SK-N-SH treated with all-trans-retinoic acid at 6 μM for 48 hours (cell line): ENCODE measurements at places on chromosomes 1 and 21.

DNA sequence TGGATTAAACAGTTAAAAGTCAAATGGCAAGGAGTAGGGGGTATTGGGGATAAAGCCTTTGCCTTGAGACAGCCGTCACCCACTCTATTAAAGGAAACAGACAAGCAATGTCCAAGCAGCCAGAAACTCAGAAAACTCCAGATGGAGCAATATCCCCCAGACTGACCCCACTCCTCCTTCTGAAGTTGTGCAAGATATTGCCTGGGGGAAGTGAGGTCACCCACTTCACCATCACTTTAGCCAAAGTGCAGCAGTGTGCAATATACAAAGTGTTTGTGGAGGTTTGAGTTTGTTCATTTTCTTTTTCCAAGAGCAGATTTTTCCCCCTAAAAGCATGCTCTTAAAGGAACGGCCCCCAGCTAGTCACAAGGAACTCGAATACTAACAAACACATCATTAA is 125.1 kb downstream of the ETS2 start:
- no peak for ATAC-seq

DNA sequence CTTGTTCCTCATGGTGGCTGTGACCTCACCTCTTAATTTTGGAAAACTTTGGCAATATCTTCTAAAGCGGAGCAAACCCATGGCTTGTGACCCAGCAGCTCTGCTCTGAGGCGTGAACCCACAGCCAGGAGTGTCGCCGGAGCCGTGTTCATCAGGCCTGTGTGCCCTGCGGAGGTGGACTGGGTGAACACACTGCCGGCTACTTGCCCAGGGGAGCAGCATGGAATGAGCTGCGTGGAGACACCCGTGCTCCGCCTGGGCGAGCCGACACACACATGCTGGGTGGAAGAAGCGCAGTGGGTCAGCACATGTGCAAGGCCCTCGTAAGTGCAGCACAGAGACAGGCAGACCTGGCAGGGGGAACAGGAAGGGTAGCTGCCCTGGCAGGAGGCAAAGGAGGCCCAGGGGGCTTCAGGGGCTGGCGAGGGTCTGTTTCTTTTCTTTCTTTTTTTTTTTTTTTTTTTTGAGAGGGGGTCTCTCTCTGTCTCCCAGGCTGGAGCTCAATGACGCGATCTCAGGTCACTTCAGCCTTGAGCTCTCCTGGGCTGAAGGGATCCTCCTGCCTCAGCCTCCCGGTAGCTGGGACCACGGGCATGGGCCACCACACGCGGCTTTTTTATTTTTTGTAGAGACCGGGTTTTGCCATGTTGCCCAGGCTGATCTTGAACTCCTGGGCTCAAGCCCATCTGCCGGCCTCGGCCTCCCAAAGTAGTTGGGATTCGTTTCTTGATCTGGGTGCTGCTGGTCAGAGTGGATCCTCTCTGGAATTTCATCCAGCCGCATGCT is 41.8 kb downstream of the AGPAT3 start:
- no peak for ATAC-seq

DNA sequence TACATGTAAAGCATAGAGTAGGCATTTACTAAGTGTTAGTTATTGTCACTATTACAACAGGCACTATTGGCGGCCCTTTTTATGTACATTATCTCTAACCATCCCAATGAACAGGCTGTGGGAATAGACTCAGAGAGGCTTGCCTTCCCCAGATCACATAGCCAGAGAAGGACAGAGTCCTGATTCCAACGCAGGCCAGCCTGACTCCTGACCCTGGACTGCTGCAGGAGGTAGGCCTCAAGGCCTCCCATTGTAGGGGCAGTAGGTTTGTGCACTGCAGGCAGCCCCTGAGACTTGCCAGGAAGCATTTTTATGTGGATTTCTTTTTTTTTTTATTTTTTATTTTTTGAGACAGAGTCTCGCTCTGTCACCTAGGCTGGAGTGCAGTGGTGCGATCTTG is 6.4 kb upstream of the GFI1 start:
- no peak for ATAC-seq

GRCh38 chr1:211377539-211378450 is 51.2 kb downstream of the TRAF5 start:
- no peak; the same call in 1 of the 3 replicates for ATAC-seq

- peak; percentile 49; the same call in 1 of the 3 replicates for ATAC-seq
These were observed 75.6 kb downstream of the PIGK start for GRCh38 chr1:77143529-77144121.

- ATAC-seq, result no peak
These were observed 93.0 kb downstream of the DISC1 start for GRCh38 chr1:231719485-231720183.

- ATAC-seq, result peak; percentile 1; the same call in 2 of the 3 replicates
These were observed 52.5 kb upstream of the CNIH3 start for GRCh38 chr1:224563666-224564065.

DNA sequence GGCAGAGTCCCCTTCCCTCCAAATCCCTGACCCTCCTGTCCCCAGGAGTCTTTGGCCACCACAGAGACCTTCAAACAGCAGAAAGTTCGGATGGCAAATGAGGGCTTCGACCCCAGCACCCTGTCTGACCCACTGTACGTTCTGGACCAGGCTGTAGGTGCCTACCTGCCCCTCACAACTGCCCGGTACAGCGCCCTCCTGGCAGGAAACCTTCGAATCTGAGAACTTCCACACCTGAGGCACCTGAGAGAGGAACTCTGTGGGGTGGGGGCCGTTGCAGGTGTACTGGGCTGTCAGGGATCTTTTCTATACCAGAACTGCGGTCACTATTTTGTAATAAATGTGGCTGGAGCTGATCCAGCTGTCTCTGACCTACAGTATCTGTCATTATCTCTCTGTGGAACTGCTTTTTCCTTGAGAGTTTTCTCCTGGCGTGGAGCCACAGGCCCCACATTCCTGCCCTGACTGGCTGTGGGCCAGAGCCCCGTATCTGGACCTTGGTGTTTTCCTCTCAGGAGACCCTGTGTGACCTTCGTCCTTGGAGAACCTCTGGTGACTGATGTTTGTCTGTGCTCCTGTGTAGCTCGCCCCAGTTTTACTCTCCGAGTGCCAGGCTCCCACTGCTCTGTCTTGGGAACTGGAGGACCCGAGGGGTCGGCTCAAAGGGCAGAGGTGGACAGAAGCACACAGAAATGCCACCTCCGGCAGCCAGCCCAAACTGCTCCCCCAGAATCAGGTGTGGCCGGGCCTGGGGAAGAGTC is 4.8 kb downstream of the SLC27A3 start:
- no peak for ATAC-seq

DNA sequence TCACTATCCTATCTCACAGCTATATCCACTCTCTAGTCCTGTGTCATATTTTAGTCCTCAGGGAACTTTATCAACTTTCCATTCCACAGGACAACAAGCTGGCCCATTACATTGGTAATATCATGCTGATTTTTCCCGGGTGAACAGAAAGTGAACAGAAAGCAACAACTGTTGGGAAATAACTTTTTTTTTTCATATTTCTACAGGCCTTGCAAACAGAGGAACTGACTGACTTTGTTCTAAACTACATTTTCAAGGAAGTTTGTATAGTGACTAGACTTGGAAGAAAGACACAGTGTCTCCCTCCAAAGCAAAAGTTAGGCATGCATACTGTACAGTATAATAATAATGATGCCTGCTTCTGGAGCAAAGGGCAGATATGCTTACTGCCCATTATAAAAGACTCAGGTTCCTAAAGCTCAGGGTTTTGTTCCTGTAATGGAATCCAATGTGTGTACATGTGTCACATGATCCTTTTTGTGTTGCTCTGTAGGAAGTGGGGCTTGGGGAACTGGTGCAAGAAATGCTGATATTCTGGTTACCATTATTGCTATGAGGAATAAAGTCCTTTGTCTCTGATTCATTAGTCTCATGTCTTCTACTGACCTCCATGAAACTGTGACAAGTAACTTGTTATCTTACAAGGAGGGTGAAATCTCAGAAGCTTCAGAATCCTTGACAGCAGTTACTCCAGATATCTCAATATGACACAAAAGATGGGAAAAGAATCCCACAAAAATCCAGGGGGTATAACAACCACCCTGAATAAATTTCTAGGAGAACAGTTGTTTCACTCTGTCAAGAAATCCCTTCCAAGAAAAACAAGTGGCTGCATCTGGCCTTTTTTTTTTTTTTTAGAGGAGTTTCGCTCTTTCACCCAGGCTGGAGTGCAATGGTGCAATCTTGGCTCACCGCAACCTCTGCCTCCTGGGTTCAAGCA is 17.7 kb upstream of the NTPCR start:
- no peak for ATAC-seq

GRCh38 chr21:35737899-35738346 is 322.4 kb downstream of the SETD4 start:
- ATAC-seq, result no peak; the same call in 2 of the 3 replicates

DNA sequence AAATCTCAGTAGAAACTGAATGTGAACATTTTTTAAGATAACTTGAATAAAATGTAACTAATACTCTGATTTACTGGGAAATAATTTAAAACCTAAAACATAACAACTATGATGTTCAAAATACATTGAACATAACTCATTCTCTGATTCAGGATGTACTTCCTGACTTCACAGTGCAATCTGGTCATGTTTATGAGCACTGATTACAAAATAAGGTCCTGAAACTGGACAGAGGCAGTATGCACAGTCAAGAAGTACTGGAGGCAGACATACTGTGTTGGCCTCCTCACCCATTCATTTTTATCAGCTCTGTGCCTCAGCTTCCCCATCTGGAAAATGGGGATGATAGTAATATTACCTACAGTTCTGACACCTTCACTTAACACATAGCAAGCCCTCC is 651.3 kb downstream of the PTPRC start:
- ATAC-seq, result peak; percentile 53
